ENCODE measurements at places on chromosomes 16 and 17. TPM values are rescaled to one million over a fixed set of nuclear protein-coding genes. Genes with fewer than 3 reads are reported as not detected.

DNA sequence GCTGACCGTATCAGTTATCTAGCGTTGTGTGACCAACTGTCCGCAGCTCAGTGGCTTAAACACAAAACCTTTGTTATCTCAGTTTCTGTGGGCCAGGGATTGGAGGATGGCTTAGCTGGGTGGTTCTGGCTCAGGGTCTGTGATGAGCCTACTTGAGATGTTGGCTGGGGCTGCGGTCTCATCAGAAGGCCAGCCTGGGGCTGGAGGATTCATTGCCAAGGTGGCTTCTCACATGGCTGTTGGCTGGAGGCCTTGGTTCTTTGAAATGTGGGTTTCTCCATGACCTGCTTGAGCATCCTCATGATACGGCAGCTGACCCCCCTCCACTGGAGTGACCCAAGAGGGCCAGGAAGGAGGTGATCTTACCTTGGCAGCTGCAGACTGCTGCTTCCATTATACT, 16.7 kb downstream of the GSE1 start:
- DNase-seq = no peak

DNA sequence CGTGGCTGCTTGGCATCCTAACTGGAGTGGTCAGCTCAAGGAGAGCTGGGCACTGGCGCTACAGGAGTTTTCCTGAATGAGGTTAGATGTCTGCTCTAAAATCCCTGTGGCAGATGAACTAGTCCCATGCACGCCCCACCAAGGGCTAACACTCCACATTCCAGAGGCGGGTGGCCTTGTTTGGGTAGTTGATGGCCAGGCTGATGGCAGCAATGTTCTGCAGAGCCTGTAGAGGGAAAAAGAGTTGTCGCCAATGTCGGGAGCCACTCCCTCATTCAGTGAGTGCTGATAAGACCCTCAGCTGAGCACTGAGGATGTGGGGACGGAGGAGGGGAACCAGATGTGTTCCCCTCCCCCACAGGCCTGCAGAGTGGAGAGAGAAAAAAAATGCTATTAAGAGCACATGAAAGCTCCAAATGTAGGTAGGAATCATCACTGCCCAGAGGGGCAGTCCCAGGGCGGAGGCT, 42.5 kb upstream of the ATP2A3 start:
- DNase-seq = no peak

GRCh38 chr16:85571563-85571812, 41.6 kb upstream of the GSE1 start:
- DNase-seq = no peak

Gene PDE6G
- total RNA-seq = 11.1 TPM

GRCh38 chr17:40178660-40179059, 1.4 kb downstream of the RAPGEFL1 start:
- DNase-seq = no peak

- DNase-seq = peak; percentile 72
Measured at GRCh38 chr17:4908711-4909496, 6.0 kb upstream of the CHRNE start.

GRCh38 chr16:17847234-17847795, 376.6 kb upstream of the XYLT1 start:
- no peak for DNase-seq

DNA sequence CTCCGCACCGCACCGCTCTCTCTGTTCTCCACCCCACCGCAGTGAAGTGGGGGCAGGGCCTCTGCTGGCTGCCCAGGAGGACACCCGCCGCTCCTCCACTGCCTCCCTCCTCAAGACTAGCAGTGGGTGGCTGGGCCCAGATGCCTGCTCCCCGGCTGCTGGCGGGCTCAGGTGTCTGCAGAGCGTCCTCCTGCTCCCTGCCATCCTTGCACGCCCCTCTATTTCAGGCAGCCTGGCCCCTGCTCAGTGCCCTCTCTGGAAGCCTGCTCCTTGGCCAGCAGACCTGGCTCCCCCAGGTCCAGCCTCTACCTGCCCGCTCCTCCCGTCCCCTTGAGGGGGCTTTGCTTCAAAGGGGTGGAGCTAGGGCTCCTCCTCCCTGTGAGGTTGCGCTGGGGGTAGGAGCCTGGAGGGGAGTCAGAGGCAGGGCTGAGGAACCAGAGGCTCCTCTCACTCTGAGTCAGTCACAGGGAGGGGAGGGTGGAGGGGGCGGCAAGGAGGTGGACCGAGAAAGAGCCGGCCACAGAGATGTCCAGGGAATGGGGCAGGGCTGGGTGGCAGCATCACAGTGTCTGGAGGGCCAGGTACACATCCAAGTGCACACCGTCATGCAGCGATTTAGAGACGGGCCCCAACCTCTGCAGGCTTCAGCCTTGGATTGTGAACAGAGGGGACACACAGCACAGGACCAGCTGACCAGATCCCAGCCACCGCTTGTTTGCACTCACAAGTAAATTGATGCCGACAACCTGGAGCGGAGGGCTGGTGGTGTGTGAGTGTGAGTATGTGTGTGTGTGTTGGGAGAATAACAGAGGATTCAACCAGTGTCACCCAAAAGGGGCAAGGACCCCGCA, 9.8 kb upstream of the TMEM92 start:
- no peak for DNase-seq

DNA sequence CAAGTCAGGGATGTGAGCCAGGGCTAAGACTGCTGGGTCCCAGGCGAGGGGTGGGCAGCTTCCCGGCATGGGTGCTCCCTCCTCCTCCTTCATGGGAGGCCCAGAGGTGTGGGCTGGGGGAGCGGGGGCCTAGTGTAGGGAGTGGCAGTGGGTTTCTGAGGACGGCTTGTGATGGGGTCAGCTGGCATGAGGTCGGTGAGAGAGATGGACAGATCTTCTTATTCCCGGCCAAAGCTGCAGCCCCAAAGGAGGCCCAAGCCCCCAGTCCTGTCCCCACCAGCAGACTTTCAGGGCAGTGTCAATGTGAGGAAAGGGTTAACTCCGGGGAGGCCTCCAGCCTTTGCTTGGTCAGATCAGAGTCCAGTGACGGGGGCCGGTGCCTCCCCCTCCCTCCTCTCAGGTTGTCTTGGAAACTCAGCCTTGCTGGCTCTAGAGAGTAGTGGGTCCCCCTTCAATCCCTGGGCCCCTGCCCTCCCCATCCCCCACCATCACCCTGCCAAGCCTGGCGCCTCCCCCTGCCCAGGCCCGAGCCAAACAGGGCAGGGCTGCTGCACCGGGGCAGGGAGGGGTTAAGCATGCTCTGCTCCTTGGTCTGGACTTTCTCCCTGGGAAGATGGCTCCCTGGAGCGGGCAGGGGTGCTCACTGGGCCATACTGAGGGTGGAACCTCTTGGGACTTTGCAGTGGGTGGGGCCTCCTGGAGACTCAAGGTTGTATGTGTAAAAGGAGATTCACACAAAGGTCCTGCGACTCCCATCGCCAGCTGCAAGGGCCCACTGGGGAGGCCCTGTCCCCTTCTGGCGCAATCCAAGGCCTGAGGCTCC, 12.4 kb downstream of the NAT9 start:
- no peak for DNase-seq

GRCh38 chr16:53707671-53708070, 3.7 kb downstream of the FTO start:
- no peak for DNase-seq

Gene SHISA6
- not detected for total RNA-seq

DNA sequence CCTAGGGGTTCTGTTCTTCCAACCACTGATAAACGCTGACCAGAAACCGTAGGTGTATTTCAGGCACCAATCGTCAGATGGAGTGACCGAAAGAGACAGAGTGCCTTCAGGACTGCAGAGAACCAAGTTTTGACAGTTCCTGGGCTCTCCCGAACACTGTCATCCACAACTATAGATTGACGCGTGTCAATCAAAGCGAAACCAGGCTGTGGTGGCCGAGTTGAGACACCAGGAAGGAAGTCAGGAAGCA, 11.9 kb upstream of the AURKB start:
- DNase-seq = peak; percentile 83

Gene MT1A
- total RNA-seq = 7.6 TPM

DNA sequence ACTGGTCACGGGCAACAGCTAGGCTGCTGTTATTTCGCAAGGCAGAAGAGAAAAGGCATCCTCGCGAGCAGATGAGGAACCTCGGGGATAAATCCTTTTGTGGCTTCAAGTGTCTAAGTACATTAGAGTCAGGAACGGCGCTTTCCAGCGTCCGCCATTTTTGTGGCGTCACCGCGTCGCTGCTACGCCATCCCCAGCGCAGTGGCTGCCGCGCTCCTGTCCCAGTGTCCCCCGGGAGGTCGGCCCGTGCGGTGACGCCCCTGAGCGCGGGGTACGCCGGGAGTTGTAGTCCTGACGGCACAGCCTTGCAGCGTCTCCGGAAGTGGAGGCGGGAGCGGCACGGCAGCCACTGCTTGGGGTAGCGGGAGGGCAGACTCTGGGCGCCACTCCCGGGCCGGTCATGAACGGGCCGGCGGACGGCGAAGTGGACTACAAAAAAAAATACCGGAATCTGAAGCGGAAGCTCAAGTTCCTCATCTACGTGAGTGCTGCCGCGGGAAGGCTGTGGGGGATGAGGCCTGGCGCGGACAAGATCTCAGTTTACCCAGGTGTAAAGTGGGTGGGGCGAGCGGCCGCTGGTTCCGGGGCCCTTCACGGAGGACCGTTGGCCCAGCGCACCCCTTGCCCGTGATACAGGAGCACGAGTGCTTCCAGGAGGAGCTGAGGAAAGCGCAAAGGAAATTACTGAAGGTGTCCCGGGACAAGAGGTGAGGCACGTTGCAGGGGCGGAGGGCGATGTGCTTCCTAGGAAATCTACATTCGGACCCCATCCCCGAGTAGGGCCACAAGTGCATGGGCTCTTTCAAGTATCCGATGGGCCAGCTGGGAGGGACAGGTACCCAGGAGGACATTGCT, at the start of gene INO80E:
TSS of gene INO80E (plus strand) at position 331 of the 855 bp plus-strand sequence. CDS start at position 401, 70 bp downstream.
- peak; percentile 99 for DNase-seq

GRCh38 chr17:44188576-44189403, 2.0 kb downstream of the TMUB2 start:
- no peak for DNase-seq

Gene CHST5
- not detected for total RNA-seq

DNA sequence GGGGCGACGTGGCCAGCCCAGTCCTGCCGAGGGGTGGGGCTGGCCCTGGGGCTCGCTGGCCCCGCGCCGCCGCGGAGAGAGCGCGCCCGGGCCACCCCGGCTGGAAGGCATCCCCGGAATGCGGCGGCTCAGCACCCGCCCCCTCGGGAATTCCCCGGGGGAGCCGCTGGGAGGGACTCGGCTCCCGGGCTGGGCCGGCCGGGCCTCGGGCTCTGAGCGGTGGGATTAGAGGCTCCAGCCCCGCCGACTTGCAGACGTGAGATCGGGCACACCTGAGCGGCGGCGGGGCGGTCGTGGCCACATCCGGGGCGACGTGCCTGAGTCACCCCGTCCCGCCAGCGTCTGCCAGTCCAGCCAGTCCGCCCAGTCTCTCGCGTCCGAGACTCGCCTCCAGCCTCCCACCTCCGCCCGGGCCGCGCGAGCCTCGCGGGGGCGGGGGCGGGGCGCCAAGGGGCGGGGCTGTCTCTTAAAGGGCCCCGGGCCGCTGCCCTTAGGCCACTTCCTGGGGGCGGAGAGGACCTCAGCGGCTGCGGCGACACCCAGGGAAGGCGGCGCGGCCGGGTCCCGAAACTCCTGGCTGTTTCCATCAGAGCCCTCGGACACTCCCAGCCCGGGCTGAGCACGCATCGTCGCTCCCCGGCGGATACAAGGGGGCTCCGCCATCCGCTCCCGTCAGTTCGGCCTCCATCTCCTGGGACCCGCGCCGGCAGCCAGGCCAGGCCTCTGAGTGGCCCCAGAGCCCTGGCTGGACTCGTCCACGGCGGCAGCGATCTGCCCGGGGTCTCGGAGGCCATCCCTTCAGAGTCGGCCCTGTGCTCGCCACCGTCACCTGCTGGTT, at the start of gene KCTD11:
TSS of gene KCTD11 (plus strand) at position 498 of the 838 bp plus-strand sequence.
- DNase-seq = peak; percentile 74

GRCh38 chr17:68588362-68588761, 12.8 kb downstream of the FAM20A start:
- no peak for DNase-seq

GRCh38 chr16:12576878-12577277, 226.8 kb downstream of the CPPED1 start:
- DNase-seq = no peak

GRCh38 chr16:29028457-29029167, 43.8 kb downstream of the LAT start:
- no peak for DNase-seq

DNA sequence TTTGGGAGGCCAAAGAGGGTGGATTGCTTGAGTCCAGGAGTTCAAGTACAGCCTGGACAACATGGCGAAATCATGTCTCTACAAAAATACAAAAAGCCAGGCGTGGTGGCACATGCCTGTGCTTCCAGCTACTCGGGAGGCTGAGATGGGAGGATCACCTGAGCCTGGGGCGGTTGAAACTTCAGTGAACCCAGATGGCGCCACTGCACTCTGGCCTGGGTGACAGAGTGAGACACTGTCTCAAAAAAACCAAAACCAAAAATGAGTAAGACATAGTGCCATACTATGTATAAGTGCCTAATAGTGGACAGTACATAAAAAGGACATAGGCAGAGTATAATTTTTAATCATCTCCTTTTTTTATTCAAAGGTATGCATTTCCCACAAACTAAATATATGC, 4.0 kb downstream of the CTC1 start:
- DNase-seq = no peak

DNA sequence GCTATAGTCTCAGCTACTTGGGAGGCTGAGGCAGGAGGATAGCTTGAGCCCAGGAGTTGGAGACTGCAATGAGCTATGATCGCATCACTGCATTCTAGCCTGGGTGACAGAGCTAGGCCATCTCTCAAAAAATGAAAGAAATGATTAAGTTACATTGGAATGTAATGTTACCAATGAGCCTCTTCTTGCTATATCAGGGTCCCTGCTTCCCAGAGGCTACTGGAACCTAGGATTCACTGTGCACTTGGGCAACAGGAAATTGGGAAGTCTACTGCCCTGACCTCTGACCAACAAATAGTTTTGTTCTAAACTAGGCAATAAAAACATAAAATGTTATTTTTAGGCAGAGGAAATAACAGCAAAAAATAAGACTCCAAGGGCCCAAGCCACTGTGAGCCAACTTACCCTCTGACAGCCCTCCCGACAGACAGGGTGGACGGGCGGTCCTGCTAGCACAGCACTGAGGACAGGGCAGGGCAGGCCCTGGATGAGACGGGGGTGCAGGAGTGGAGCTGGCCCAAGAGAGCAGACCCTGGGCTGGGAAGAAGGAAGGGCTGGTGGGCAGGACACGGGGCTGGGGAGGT, 27.5 kb downstream of the NSMCE1 start:
- DNase-seq = no peak

Gene OTOP3
- total RNA-seq = not detected

- DNase-seq = peak; percentile 71
Measured at GRCh38 chr17:14201021-14201987, 35.4 kb downstream of the CDRT15 start.

GRCh38 chr17:7348478-7349242, 3.3 kb upstream of the KCTD11 start:
- DNase-seq = no peak

Measured in activated T-helper 2 cell treated with anti-CD3 and anti-CD28 coated beads, Interferon-gamma antibody, Interleukin-2, Interleukin-4, amounts not matched to agents 10 μg/mL and 5 μg/mL and 100 μg/mL, durations not matched to agents 14 hours and 24 hours and 36 hours (primary cell).